ENCODE measurements at places on chromosomes 2 and 18.

DNA sequence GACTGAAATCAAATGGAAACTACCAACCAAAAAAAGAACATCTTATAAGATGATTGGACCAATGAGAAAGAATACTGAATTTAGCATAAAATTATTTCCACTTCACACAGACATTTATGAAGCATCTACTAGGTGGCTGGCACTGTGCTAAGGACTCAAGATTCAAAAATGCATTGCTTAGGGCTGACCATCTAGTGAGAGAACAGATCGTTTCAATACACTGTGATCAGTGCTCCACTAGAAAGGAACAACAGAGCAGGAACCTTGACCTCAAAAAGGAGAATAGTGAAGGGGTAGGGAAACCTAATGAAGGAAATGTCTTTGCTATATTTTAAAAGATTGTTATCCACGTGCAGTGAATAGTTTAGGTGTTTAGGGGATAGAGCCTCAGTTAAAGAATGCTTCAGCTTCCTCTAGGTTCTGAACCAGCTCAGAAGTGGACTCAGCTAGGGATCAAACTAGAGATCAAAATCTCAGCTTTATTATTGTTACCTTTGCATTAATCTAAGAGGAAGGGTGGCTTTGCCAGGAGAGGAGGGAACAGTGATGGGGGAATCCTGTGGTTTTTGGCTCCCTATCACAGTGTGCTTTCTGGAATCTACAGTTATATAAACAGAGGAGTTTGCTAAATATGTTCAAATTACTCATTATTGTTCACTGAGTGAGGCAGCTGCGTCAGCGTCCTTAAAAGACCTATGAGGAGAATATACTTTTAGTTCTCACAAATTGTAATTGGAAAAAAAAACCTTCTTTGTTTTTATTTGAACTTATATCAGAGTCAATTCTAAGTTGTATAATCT, 16.2 kb upstream of the BBS5 start:
- DNase-seq, result peak; percentile 1

- DNase-seq, result no peak
Observed at GRCh38 chr2:114231921-114232320, 210.5 kb upstream of the DPP10 start.

DNA sequence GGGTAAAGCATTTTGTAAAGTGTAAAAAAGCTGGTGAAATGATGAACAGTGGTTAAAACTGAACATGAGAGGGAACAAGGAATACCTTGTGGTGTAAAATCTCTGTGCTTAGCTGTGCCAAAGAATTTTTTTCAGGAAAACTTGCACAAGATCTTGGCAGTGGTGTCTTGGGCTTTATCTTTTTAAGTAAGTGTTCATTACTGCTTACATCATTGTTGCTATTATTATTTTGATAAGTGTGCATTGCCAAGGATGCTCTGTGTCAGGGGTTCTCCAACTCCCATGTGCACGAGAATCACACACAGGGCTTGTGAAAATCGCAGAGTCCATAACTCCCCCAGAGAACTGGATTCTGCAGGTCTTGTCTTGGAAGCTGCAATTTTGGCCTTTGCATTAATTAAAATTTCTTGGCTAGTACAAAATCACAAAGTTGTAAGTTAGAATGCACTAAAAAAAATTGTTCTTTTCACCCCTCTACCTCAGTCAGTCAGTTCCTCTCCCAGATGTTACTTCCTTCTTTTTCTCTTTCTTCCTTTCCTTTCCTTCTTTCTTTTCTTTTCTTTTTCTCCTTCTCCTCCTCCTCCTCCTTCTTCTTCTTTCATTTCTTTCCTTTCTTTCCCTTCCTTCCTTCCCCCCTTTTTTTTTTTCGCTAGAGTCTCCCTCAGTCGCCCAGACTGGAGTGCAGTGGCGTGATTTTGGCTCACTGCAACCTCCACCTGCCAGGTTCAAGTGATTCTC, 37.8 kb downstream of the GATA6 start:
- no peak for DNase-seq

GRCh38 chr2:203996692-203997091, 60.1 kb downstream of the ICOS start:
- DNase-seq, result no peak

- no peak for DNase-seq
Observed at GRCh38 chr18:8799596-8800441, 94.5 kb downstream of the MTCL1 start.

DNA sequence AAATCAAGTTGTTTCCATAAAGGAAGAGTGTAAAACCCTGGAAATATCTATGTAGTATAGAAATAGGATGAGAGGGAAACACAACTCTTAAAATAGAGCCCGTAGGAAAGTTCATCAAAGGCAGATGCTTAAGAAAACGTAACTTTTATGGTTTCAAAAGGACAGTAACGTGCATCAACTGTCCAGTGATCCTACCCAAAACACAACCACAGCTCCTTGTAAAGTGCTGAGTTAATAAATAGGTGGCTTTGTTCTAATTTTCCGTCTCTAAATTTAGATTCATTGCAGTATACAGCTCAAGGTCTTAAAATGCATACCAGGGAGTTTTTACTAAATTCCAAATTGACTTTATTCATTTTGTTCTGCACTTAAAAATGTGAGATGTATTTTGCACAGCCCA, 282.1 kb upstream of the ID2 start:
- no peak for DNase-seq

DNA sequence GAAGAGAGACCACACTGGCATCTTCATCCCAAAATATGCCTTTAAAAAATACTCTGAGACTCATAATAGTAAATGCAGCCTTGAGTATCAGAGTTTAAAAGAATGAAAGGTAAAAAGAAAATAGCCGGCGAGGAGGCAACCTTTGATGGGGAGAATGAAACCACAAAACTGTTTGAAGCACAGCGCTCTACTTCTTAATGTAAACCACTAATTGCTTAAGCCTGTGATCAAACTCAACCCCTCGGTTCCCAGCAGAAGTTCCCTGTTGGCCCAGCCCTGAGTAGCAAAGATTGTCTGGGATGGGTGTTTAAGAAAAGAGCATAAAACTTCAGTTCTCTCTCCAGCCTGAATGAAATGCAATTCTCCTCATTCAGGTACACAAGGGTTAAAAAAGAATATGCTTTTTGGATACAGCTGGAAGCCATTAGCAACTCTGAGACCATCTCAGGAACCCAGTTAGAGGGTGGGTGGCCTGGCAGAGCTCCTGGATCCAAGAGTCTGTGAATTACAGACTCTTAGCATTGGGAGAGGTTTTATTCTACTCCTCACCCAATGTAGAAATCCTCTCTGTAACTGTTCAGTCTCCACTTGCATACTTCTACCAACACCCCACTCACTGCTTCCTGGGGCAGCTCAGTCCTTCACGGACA, 44.8 kb downstream of the VIT start:
- DNase-seq, result no peak

- DNase-seq, result peak; percentile 56
Observed at GRCh38 chr2:57878171-57878865, 168.3 kb upstream of the VRK2 start.

DNA sequence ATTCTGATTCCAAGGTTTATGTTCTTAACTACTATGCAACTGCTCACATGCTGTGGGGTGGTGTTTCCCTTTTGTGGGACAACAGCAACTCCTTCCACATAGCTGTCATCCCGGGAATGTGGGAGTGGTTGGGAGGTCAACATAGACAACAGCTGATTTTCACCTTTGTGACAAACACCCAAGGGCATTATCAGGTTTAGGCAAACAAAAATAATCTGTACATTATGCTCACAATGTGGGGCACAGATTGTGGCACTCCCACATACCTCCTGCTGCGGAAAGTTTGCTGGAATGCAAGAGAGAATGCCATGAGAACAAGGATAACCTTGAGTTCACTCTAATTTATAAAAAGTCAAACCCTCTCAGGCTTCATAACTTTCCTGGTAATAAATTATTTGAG, 582.6 kb downstream of the CNTNAP5 start:
- no peak for DNase-seq

- no peak for DNase-seq
Observed at GRCh38 chr2:221501883-221502269, 70.2 kb downstream of the EPHA4 start.

- DNase-seq, result no peak
Observed at GRCh38 chr2:135743860-135744259, 2.2 kb downstream of the UBXN4 start.

DNA sequence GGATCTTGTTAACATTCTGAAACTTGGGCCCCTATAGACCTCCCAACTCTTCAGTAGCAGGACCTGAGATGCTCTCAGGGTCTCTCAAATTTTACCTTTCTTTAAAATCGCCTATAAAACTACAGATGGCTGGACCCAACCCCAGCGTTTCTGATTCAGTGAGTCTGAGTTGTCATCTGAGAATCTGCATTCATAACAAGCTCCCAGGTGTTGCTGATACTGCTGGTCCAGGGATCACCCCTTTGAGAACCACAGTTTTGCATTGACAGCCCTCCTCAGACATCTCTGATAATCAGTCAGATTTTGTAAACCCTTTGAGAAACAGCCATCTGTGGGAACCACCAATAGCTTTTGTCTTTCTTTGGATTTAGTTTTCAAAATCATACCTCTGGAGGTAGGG, 315.8 kb downstream of the CYRIA start:
- DNase-seq, result no peak

- no peak for DNase-seq
Observed at GRCh38 chr2:85872536-85873161, 16.1 kb downstream of the ST3GAL5 start.
